ENCODE measurements at places on chromosomes 4 and X. TPM values are rescaled to one million over a fixed set of nuclear protein-coding genes. Genes with fewer than 3 reads are reported as not detected.

Gene INTS12
- 25.2 TPM for total RNA-seq

- DNase-seq, result no peak
These were observed 27.2 kb downstream of the BST1 start for GRCh38 chr4:15729910-15730533.

DNA sequence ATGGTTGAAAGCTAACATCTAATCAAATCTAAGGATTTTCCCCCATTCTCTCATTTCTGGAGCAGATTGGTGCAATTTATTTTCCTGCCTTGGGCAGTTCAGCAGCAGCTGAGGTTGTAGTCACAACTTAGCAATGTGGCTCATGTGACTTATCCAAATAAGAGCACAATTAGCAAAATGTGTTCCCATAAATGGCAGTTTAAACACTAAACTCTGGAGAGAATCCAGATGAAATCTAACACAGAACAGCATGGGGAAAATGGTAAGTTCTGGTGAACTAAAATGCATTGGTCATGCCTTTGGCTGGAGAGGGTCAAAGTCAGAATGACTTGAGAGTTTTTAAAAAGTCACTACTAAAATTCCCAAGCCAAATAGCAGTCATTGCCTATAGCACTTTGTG is 422.6 kb upstream of the DIPK2B start:
- no peak for DNase-seq

- DNase-seq, result no peak
These were observed 423.0 kb upstream of the MAGEB2 start for GRCh38 chrX:29792335-29792734.

Gene AMTN
- total RNA-seq, result not detected

GRCh38 chr4:87502580-87503238 is 26.5 kb downstream of the SPARCL1 start:
- DNase-seq, result no peak

- DNase-seq, result no peak
These were observed 7.4 kb upstream of the WDFY3 start for GRCh38 chr4:84973856-84974255.

DNA sequence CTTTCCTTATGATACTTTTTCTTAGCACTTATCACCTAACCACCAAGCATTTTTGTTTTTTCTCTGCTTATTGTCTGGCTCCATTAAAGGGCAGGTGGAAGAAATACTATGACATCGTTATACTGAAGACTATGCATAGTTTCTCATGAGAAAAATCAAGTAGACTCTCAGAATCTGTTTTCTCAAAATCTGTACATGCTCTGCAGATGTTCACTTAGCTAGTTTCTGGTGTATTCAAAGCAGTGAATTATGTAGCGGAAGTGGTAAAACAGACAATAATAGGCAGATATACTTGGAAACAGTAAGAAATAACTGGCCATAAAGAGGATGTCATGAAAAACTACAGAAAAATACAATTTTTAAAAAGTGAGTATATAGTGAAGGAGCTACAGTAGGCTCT is 146.0 kb downstream of the STIM2 start:
- no peak for DNase-seq

Gene STEEP1
- 21.7 TPM for total RNA-seq

GRCh38 chrX:21509912-21510311 is 135.7 kb downstream of the CNKSR2 start:
- no peak for DNase-seq

- DNase-seq, result no peak
These were observed 33.0 kb downstream of the PPA2 start for GRCh38 chr4:105440890-105441289.

Gene PPARGC1A
- 4.5 TPM for total RNA-seq

DNA sequence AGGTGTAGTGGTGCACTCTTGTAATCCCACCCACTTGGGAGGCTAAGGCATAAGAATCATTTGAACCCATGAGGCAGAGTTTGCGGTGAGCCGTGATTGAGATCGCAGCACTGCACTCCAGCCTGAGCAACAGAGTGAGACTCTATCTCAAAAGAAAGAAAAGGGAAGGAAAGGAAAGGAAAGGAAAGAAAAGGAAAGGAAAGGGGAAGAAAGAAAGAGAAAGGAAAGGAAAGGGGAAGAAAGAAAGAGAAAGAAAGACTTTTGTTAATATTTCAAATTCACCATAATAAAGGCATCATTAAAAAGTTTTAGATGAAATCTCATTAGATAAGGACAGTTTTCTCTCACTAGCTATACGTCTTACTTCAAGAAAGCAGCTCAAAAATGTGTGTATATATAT is 660.5 kb upstream of the ATOH1 start:
- DNase-seq, result no peak

DNA sequence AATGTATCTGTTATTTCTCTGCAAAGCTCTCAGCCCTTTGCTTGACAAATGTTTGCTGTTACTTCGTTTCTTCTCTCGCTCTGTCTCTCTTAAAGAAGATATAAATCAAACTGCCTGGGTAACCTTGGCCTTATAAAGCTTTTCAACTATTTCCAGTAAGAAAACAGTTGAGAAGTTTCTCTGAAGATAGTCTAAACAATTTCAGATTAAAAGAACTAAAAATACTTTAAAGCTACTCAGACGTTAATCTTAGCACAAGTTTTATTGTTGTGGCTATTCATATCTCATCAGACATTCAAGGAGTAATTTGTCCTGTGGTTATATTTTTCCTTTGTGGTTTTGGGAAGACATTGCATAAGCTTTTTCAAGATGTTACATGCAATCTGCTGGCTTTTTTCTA is 22.6 kb downstream of the HOPX start:
- no peak for DNase-seq

Gene MAGEB1
- total RNA-seq, result not detected

- no peak for DNase-seq
These were observed 1.3 kb downstream of the CNGA1 start for GRCh38 chr4:48015216-48015615.

Gene CACNA1F
- 0.16 TPM for total RNA-seq

Gene TMEM255A
- total RNA-seq, result 4.6 TPM

Gene GPRIN3
- 2.8 TPM for total RNA-seq

Gene GABRB1
- total RNA-seq, result 1.7 TPM

DNA sequence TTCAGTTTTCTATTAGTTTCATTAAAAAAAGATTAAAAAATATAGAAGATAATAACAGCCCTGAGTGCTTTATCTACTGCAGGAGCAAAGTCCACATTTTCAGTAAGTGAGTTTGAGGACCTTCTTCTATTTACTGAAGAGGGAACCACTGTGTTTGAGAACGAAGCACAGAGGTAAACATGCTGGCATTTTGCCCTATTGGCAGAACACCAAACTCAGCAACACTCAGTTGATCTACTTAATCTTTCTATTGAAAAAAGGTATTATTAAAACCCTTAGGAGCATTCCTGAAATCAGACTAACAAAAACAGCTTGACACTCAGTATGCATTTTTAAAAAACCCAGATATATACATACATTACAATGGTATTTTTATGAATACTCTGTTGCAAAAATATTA is 1496.7 kb downstream of the TECRL start:
- no peak for DNase-seq

GRCh38 chr4:121472937-121473721 is 92.3 kb upstream of the QRFPR start:
- no peak for DNase-seq

DNA sequence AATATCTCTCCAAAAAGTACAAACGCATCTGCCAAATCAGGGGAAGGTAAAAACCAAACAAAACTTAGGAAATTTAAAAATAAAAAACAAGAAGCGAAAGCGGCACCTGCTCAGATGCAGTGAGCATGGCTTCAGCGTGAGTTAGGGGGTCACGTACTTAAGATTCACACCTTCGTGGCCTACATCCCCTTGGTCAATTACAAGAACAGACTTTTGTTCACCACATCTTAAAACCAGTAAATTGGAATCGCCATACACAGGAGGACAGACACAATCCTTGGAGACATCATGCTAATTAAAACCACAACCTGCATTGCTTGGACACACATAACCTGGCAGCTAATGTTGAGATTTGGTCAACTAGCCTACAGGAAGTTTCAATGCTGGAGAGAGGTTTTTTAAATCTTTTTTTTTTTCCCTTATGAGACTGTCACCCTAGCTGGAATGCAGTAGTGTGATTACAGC is 12.5 kb upstream of the SEL1L3 start:
- DNase-seq, result no peak

DNA sequence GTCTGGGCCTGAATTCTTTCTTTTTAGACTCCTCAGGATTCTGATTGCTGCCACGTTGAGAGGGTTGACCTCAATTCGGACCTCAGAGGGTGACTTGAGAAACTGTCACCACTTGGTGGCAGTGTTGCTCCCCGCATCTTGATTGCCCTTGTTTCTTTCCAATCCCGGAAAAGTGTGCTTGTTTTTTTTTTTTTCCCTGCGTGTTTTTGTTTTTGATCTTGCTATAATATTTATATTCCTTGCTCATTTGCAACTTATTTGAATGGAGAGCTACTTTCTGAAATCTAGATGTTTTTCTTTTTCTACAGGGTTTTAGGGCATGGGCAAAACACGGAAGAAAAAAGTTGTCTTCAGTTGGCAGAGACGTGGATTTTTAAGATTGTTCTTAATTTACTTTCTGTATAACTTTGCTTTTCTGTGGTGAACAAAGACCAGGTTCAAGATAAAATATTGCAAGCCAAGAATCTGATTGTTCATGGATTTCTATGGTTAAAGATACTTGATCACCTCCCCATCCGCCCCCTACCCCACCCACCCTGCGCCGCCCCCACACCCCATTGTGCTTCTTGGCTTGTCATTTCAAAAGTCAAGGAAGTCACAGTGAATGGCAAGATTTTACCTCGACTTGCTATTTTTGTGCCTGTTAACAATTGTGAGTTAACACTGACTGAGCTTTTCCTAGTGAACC is 102.0 kb downstream of the PTTG2 start:
- DNase-seq, result peak; percentile 90

Gene IL1RAPL2
- 1.1 TPM for total RNA-seq

DNA sequence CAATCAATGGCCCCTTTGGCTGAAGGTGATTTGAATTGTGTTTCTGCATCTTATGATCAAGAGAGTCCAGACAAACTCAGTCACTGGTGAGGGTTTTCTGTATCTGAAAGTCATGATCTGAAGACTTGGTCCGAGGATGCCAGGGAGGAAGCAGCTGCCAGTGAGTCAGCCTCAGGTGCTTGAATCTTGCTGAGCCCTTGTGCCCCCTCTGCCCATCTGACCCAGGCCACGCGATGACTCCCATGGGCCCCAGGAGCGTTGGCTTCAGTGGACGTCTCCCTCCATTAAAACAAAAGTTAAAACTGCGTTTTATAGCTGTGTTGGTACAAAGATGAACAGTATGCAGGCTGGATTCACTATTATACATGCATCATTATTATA is 62.0 kb downstream of the HTRA3 start:
- DNase-seq, result peak; percentile 34

- no peak for DNase-seq
These were observed 225.1 kb upstream of the PRKX start for GRCh38 chrX:3938587-3938986.

Gene TMPRSS11B
- not detected for total RNA-seq

GRCh38 chrX:8192276-8192675 is 21.2 kb upstream of the VCX2 start:
- no peak for DNase-seq

DNA sequence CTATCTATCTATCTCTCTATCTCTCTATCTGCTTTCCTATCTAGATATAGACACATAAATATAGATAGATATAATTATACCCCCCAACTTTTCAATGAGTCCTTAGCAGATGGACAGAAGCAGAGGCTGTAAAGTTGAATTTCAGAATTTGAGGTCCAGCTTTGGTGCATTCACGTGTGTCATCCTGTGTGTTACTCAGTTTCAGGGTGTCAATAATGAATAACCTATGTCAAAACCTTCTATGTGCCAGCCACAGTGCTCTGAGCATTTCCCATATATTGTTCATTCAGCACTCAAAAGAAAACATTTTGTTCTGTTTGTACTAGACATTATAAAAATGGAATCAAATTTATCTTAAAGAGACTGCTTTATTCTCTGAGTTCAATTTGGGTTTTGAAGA is 310.0 kb downstream of the ARHGAP24 start:
- DNase-seq, result no peak
